ENCODE measurements at places on chromosomes 13 and 19. TPM values are rescaled to one million over a fixed set of nuclear protein-coding genes. Genes with fewer than 3 reads are reported as not detected.
A peak's percentile ranks its signal among the peaks of the same experiment; 100 is the strongest.

ZNF728 gene
- total RNA-seq = not detected

PRKCG gene
- total RNA-seq = 1.7 TPM

CEACAM16 gene
- total RNA-seq = not detected

HAUS5 gene
- 26.4 TPM for total RNA-seq

KLK2 gene
- total RNA-seq = not detected

MOB3A gene
- total RNA-seq = 10.8 TPM

ZNF823 gene
- 11.9 TPM for total RNA-seq

GFY gene
- not detected for total RNA-seq

DNA sequence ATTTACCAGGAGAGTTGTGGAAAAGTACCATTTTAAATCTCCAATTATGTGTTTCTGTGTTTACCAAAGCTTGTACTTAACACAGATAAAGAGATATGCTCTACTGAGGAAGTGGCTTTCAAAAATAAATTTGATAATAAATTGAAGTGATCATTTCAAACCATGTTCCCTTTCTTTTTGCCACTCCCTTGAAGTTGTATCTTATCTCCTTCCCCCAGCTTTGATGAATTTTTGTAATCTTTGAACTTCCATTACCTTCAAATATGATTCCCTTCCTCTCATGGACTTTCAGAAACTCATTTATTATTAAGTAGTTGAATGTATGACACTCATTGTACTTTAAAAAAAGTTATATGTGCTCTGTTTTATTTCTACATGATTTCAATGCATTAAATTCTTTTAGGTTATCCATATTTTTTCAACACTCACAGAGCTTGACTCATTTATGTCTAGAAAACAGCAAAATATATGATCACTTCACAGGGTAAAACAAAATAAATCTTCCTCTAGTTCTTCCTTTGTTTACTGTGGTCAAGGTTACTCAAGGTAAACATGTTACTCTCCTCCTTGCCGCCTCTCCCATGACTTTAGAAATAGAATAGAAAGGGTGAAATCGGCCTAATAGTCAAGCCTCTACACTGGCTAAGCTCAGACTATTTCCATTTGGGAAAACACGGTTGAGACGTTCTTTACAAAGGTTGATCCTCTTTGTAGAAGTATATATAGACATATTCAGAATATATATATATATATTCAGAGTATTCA lies 251.2 kb upstream of the SPRY2 start:
- H3K36me3 ChIP-seq = no peaks in the 10 kb centered on the region
- H3K27ac ChIP-seq = no peak overlapping the region
- no peak for DNase-seq
- H3K4me1 ChIP-seq = no peaks in the 10 kb centered on the region

GRCh38 chr13:32426191-32426989 lies 1.5 kb downstream of the N4BP2L1 start:
- no peak for DNase-seq
- H3K27me3 ChIP-seq = no peaks in the 10 kb centered on the region
- peaks cover 22% of the 10 kb centered on the region for H3K4me1 ChIP-seq
- H3K4me3 ChIP-seq = peak overlapping the region; percentile 62
- no peak overlapping the region for H3K27ac ChIP-seq

- peak; percentile 12 for DNase-seq
- no peaks in the 10 kb centered on the region for H3K36me3 ChIP-seq
- peaks cover 20% of the 10 kb centered on the region for H3K4me1 ChIP-seq
- H3K27ac ChIP-seq = peak overlapping the region; percentile 91
- H3K4me3 ChIP-seq = no peak overlapping the region
- H3K27me3 ChIP-seq = no peaks in the 10 kb centered on the region
Observed at GRCh38 chr13:28754698-28755545, 36.2 kb upstream of the SLC46A3 start.

GRCh38 chr13:106514928-106515634 lies 20.4 kb downstream of the EFNB2 start:
- no peak for DNase-seq
- H3K4me1 ChIP-seq = 0 out of 2 replicates have a peak, but pooled peaks cover 8% of the 10 kb centered on the region
- H3K4me3 ChIP-seq = no peak overlapping the region
- H3K36me3 ChIP-seq = no peaks in the 10 kb centered on the region

DNA sequence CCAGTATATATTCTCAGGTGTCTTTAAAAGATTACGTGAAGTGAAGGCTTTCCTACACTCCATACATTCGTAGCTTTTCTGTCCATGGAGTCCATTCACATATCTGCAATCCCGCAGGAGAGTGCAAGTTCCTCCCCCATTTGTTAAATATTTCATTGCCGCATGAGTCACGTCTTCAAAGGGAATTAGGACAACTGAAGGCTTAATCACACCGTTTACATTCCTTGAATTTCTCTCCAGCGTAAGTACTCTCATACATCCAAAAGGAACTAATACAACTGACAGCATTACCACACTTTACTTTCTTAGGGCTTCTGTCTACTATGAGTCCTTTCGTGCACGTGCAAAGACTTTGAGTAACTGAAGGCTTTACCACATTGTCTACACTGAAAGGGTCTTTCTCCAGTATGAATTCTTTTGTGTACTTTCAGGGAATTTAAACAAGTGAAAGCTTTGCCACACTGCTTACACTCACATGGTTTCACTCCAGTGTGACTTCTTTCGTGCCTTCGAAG lies 29.0 kb upstream of the ZNF564 start:
- DNase-seq = no peak
- peak overlapping the region; percentile 77 for H3K27ac ChIP-seq

DNA sequence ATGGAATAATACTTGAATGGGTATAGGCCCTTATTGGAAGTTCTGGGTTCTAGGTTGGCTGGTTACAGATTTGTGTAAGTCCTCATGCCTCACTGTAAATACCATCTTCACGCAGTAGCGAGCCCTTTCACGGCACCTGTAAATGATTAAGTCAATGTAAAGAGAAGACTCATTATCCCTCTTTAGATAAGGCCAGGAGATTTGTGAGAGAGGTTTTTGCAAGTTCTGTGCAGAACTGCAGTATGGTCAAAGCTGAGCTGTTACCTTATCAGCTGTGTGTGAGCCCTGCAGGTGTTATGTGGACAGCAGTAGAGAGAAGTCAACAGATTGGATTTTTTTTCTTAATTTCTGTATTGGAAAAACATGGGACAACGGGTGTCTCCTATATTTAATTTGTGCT lies 141.6 kb downstream of the SHISA2 start:
- DNase-seq = peak; percentile 59
- H3K27me3 ChIP-seq = no peaks in the 10 kb centered on the region
- no peak overlapping the region for H3K4me3 ChIP-seq

GRCh38 chr13:56706485-56706884 lies 434.2 kb upstream of the PRR20A start:
- no peaks in the 10 kb centered on the region for H3K4me1 ChIP-seq
- H3K27me3 ChIP-seq = no peaks in the 10 kb centered on the region
- no peaks in the 10 kb centered on the region for H3K36me3 ChIP-seq
- H3K27ac ChIP-seq = no peak overlapping the region
- DNase-seq = no peak
- H3K4me3 ChIP-seq = no peak overlapping the region

GRCh38 chr19:4722671-4723594 lies 709 bp downstream of the DPP9 start:
- peak overlapping the region; percentile 99 for H3K4me3 ChIP-seq
- 0 out of 2 replicates have a peak, but pooled peaks cover 5% of the 10 kb centered on the region for H3K4me1 ChIP-seq
- H3K27ac ChIP-seq = peak overlapping the region; percentile 86
- peaks cover 5% of the 10 kb centered on the region for H3K36me3 ChIP-seq

GRCh38 chr13:71962735-71963134 lies 95.7 kb upstream of the DACH1 start:
- no peak overlapping the region for H3K27ac ChIP-seq
- DNase-seq = no peak
- H3K4me3 ChIP-seq = no peak overlapping the region
- no peaks in the 10 kb centered on the region for H3K36me3 ChIP-seq
- H3K27me3 ChIP-seq = no peaks in the 10 kb centered on the region

DNA sequence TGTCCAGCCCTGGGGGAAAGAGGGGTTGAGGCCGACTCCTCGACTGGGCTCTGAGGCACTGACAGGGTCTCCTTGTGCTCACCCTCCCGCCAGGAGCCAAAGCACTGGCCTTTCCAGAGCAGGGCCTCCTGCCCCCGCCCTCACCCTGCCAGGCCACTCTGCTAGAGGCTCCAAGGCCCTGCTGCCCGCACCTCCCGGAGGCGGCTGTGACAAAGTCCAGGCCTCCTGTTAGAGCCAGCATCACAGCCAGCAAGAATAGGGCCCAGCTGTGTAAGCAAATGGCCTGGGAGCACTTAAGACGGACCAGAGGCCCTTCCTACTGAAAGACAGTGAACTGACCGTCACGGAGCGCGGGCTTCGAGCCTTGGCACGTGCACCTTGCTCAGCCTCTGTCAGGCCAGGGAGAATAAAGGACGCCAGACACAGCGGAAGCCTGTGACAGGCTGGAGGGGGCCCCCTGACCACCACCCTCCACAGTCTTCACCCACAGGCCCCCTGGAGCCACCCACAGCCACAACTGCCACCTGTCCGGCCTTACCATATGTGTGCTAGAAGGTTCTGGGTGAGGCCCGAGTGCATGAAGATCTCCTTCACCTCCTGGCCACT lies 50.9 kb downstream of the EPS15L1 start:
- H3K36me3 ChIP-seq = peaks cover 4% of the 10 kb centered on the region
- H3K4me3 ChIP-seq = no peak overlapping the region
- H3K27ac ChIP-seq = no peak overlapping the region
- H3K27me3 ChIP-seq = no peaks in the 10 kb centered on the region
- no peak for DNase-seq
- H3K4me1 ChIP-seq = no peaks in the 10 kb centered on the region

DNA sequence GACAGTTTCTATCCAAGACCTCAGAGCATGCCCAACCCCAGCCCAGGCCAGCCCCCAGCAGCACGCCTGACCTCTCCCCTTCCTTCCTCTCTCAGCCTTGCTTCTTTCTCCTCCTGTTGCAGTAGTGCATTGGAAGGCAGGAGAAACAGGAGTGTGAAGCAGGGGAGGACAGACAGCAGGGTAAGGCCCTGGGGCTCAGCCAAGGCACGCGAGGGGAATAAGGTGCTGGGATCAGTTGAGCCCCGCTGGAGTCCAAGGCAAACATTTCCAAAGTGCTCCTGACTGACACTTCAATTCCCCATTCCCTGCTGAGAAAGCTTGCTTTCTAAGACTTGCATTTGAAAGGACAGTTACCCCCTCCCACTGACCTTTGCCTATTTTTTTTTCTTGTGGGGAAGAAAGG lies 73.1 kb upstream of the OLFM4 start:
- no peaks in the 10 kb centered on the region for H3K36me3 ChIP-seq
- H3K27ac ChIP-seq = no peak overlapping the region
- no peaks in the 10 kb centered on the region for H3K27me3 ChIP-seq
- no peak for DNase-seq

- no peaks in the 10 kb centered on the region for H3K27me3 ChIP-seq
- no peaks in the 10 kb centered on the region for H3K4me1 ChIP-seq
- H3K27ac ChIP-seq = no peak overlapping the region
- no peak overlapping the region for H3K4me3 ChIP-seq
Observed at GRCh38 chr13:39266426-39266825, 228.2 kb downstream of the NHLRC3 start.
